Hematopoietic multipotent progenitor cell (in vitro differentiated cells): ENCODE measurements at places on chromosomes 5 and 9.
A peak's percentile ranks its signal among the peaks of the same experiment; 100 is the strongest.

GRCh38 chr5:19690978-19691377 lies 297.0 kb downstream of the CDH18 start:
- DNase-seq: no peak

DNA sequence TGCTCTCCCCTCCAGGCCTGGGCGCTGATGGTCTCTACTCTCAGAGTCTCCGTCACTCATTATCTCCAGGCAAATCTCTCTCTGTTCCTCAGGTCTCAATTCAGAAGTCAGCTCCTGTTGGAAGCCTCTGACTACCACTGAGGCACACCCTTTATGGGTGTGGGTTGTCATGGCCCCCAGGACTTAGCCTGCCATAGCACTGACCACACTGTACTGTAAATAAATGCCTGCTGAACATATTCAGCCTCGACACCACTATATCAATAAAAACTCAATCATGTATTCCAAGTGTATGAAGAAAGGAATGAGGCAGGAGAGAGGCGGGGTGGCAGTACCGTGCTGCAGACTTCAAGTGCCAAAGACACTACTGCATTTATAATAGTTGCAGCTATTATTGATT lies 88.9 kb downstream of the PCDH1 start:
- no peak for DNase-seq

DNA sequence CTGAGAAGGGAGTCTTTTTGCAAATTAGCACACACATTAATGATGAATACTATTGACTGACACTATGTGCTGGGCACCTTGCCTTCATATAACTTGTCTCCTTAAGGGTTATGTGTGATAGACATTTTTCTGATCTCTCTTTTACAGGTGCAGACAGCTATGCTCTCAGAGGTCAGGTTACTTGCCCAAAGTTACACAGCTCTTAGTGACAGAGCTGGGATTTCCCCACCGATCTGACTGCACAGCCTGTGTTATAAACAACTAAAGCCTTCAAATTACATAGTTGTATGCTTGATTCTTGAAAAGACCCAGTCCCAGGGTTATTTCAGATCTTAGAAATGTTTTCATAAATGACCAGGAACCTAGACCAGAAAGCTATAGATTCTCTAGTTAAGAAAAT lies 462.7 kb downstream of the EBF1 start:
- DNase-seq: no peak

DNA sequence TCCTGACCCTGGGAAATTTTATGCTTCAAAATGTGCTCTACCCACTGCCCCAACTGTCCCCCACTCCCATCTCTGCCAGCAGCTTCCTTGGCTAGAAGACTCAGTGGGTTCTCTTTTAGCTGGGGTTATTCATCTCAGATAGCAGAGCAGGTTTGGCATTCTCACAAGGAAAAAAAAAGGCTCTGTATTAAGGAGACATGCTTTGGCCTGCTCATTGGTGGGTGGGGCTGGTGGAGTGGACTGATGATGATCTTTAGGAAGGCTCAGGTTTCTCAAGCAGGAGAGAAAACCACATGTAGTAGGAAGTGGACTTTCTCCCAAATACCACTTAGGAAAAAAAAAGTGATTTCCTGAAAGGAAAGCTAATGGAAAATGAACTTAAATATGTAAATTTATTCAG lies 279.2 kb upstream of the ZNF462 start:
- no peak for DNase-seq

GRCh38 chr5:150641824-150642566 lies 1.5 kb downstream of the SYNPO start:
- DNase-seq: no peak

DNA sequence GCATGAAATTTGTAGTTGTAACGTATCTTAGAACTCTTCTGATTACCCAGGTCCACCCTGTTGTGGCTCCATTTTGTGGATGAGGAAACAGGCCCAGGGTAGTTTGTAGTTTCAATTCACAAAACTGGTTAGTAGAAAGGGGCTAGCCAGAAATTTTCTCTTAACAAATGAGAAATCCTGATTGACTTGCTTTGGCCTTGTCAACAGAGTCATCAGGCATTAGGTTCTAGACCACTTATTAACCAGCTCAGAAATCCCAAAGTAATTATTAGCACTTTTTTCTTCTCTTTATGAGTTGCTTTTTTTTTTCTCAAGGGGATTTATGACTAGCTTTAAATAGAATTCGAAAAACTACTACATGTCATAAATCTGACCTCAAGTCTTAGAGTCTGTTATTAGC lies 160.2 kb downstream of the SH3GL2 start:
- no peak for DNase-seq

GRCh38 chr5:171226096-171226754 lies 82.8 kb upstream of the TLX3 start:
- DNase-seq: peak; percentile 13

GRCh38 chr5:93890657-93891056 lies 149.3 kb upstream of the POU5F2 start:
- DNase-seq: no peak

GRCh38 chr9:78577156-78577906 lies 280.4 kb downstream of the PSAT1 start:
- no peak for DNase-seq

- DNase-seq: no peak
Measured at GRCh38 chr9:77433675-77434445, 214.3 kb downstream of the GNA14 start.

DNA sequence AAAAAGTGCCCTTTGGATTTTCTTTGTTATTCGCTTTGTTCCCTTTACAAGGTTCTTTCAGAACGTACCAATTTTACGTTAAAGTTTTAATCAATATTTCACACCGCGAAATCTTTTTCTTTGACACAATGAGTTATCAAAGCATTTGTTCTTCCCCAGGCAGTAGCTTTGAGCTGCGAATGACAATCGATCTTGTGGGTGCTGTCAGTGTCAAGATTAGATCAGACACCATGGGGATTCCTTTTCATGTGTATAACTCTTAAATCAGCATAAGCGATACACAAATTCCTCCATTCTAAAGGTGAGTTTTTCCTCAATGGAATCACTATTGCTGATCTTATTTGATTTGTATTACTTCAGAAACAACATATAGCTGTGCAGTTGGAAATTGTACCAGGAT lies 145.5 kb downstream of the ST8SIA4 start:
- no peak for DNase-seq

GRCh38 chr5:67347821-67348220 lies 151.2 kb upstream of the CD180 start:
- no peak for DNase-seq

DNA sequence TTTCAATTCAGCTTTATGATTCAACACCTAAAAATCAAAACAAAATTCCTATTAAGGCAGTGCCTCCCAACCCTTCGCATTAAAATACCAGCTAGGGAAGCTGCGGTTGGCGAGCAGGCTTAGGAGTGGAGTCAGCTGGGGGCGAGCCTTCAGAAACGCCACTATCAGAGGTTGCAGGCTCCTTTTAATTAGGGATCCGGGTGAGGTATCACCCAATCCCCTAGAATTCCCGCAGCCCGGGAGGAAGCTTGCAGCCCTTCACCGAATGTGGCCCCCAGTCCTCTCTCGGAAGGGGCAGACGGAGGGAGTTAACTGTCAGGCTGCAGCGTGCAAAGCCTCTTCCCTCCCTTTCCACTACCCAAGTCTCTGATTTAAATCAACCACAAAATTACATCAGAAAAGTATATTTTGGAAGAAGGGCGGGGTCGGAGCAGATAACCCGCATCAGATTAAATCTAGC lies 1.7 kb downstream of the STC2 start:
- DNase-seq: no peak

GRCh38 chr5:96176022-96176421 lies 214.4 kb upstream of the ELL2 start:
- DNase-seq: no peak

DNA sequence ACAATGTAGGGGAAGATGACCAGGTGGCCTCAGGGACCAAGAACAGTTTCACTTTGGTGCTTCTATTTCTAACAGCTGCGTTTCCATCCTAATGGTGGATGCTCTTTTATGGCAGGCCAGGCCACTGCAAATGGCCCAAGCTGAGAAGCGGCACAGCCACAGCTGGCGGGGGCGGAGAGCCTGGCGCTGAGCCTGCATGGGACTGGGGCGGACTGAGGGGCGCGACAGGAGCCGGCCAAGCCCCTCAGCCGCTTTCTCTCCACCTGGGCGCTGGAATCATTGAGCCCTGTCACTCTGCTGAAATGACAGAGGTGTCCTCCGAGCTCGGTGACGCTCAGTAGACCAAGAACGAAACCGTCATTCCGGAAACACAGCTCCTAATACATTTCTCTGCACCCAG lies 317.3 kb upstream of the PDE4D start:
- no peak for DNase-seq

DNA sequence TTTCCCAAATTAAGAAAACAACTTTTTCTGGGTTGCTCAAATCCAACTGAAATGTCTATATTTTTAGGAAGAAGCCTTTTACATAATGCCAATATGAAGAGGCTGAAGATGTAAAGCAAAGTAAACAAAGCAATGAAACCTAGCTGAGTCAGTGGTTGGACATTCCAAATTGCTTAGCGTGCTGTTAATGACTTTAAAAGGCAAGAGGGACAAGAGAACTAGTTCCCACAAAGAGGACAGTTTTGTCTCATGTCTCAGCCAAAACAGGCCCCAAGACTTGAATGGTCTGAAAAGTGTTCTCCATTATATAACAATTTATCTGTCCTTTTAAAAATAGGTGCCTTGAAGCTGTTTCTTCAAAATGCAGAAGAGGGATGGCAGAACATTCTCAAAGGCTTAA lies 407.0 kb downstream of the ENC1 start:
- DNase-seq: no peak

DNA sequence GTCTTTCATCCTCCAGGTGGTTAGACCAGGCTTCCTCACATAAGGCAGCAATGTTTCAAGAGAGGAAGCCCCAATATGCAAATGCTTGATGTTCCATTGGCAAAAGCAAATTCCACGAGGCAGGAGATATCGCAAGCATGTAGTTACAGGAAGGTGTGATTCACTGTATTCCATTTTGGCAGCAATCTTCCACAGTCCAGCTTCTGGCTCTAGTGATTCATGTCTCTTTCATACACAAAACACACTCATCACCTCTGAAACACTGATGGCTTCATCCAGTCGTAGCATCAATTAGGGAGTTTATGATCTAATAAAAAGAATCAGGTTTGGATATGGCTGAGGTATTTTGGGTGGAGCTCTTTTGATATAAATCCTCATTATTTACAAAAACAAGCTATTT lies 552.2 kb upstream of the RIOK2 start:
- DNase-seq: no peak

DNA sequence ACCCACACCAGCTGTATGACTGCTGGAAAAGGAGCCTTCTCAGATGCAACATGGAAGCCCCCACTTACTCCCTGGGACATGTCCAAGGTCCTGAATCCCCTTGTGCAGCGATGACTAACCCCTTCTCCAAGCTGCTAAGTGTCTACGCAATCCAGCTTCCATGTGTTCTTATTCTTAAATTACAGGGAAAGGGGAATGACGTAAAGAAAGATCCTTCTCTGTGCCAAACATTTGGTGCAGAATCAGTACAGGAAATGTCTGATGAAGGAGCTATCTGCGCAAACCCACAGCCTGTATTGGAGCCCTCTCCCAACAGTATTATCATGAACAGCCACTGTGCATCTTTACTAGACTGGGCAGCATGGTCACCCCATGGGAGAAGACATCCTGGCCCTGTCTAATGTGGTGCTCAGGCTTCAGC lies 183.2 kb downstream of the FRMD3 start:
- no peak for DNase-seq

DNA sequence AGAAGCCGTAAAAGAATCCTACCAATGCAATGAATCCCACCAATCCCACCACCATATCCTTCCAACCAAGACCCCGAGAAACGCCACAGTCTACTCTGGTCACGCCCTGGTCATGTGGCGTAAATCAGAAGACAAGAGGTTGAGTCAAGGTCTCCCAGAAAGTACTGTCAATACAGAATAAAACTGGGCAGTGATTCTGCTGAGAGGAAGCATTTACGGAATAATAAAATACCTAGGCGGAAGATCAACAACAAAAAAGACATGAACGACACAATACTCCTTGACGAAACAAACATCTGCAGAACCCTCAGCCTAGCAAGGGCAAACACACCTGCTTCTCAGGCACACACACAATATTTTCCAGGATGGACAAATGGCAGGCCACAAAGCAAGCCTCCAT lies 62.8 kb downstream of the GOLM1 start:
- no peak for DNase-seq

GRCh38 chr9:16143947-16144890 lies 591.4 kb downstream of the CCDC171 start:
- DNase-seq: no peak

DNA sequence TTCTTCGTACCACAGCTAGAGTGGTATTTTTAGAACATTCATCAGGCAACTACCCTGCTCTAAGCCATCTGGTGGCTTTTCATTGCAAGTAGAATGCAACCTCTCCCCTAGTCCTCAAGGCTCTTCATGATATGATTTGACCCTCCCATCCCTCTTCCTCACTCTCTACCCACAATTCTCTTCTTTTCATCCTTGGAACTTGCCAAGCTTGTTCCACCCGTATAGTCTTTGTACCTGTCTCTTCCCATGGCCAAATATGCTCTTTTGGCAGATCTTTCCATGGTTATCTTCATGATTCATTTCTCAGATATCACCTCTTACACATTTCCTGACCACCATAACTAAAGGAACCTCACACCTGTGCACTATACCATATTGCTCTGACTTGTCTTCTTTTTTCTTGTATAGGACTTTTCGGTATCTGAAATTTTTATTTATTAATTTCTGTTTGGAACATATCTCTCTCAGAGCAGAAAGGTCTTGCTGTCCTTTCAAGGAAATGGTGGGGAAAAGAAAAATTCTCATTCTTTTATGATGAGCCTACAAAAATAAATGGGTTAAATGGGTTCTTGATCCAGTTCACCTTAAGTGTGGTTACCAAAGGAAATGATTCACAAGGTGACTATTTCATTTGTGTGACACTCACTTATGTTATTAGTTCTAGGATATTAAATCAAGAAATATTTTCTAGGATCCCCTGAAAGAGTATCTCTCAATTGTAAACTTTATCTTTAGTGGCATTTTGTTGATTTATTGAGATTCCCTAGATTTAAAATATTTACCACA lies 3.7 kb upstream of the CD274 start:
- DNase-seq: no peak

DNA sequence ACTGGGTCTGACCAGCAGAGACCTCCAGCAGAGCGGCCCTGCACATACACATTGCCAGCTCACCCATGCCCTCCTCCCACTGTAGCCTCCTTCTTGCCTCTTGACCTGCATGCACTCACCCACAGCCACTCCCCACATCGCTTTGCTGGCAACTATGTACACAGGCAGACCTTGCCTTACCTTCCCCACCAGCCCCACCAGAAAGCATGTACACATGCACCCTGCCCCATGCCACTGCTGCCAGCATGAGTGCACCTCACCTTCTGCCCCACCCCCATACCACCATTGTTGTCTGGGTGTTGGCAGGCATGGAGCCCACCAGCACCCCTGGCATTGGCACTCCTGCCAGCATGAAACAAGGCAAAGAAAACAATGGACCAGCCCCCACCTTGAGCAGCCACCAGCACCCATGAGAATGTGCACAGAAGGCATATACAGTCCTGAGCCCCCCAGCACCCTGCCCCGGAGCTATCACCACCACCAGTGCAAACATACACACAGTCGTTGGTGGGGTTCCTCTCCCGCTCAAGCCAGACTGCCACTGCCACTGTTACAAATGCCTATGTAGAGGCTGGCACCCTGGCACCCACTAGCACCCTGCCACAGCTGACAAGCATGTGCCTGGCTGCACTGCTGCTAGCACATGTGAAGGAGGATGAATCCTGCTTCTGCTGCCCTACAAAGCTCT lies 171.4 kb upstream of the NR4A3 start:
- no peak for DNase-seq
